ENCODE measurements at places on chromosomes 5 and 9.

GRCh38 chr5:14200312-14200990 lies 57.3 kb downstream of the TRIO start:
- no peak for DNase-seq

- DNase-seq = no peak
Measured at GRCh38 chr9:20292002-20292401, 330.3 kb downstream of the MLLT3 start.

GRCh38 chr5:19492861-19493260 lies 495.1 kb downstream of the CDH18 start:
- DNase-seq = no peak

GRCh38 chr9:8872802-8873201 lies 1073.2 kb upstream of the DMAC1 start:
- DNase-seq = no peak

- no peak for DNase-seq
Measured at GRCh38 chr5:15008476-15008875, 136.9 kb upstream of the ANKH start.

GRCh38 chr9:89843591-89843990 lies 238.8 kb downstream of the GADD45G start:
- DNase-seq = no peak

- DNase-seq = no peak
Measured at GRCh38 chr5:67222243-67223025, 25.8 kb upstream of the CD180 start.
